ENCODE measurements at places on chromosomes 13 and 19. TPM values are rescaled to one million over a fixed set of nuclear protein-coding genes. Genes with fewer than 3 reads are reported as not detected.
A peak's percentile ranks its signal among the peaks of the same experiment; 100 is the strongest.

ERCC5 gene
- 23.9 TPM for total RNA-seq

ZNF17 gene
- total RNA-seq, result 4.6 TPM

OSCAR gene
- 0.91 TPM for total RNA-seq

DNA sequence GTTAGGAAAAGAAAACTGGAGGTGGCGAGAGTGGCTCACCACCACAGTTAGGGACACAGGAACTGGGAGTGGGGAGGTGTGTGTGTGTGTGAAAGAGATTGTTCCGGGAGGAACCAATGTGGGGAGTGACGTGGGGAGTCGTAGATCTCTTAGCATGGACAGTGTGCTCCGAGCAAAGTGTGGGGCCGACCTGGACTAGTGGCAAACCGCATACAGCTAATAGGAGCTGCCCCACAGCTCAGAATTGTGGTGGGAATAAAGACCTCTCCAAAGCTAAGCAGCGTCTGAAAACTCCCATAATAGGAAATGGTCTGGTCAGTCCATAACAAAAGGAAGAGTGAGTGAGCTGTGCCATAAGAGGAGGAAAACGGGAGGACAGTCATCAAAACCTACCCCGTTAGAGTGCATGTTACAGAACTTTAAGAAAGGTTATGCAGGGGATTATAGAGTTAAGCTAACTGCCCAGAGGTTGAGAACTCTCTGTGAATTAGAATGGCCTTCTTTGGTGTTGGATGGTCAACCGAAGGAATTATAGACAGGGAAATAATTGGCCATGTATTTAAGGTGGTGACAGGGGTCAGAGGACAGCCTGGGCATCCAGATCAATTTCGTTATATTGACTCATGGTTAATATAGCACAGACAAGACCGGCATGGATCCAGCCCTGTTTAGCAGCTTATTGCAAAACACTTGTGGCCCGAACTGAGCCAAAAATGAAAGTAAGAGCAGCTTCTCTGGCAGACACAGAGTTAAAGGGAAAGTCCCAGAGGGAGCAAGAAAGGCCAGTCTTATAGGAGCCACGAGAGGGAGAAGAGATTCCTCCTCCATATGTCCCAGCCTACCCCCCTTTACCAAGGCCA, 8.9 kb upstream of the SLC15A1 start:
- peak; percentile 85 for DNase-seq

GRCh38 chr13:59099182-59099974, 1064.3 kb downstream of the DIAPH3 start:
- DNase-seq, result no peak

DNA sequence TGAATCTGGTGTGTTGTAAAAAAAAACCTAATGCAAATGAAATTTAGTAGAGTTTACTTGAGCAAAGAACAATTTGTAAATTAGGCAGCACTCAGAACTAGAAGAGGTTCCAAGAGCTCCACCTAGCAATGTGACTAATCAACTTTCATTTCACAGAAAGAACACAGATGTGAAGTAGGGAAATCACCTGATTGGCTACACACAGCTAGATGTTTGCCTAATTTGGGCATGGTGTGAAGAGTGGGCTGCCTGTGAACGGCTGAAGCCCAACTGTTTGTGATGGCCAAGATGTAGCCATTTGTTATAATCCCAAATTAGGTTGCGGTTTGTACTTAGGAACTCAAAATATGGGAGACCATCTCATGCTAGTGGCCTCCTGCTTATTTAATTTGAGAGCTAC, 724.4 kb upstream of the SLITRK5 start:
- no peak for DNase-seq
